ENCODE measurements at places on chromosomes 13 and 19.

DNA sequence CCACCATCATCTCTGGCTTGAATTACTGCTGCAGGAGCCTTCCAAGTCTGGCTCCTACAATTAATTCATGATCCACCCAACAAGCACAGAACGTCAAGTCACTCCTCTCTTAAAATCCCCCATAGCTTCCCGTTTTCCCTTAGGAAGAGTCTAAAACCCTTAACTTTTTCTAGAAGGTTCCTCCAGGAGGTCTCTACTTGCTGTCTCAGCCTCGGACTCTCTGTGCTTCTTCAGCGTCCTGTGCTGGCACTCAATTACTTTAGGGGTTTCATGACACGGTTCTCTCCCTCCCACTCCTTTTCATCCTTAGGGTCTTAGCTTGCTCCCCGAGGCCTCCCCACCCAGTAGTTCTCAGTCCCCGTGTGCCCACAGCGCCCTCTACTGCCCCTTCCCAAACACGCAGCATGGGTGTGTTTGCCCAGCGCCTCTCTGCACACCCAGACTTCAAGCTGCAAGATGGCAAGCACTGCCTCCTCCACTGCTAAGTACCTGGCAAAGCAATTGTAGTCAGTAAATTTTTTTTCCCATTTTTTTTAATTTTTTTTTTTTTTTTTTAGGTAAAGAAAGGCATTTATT, 25.8 kb upstream of the MAP3K10 start:
- peak; percentile 28 for DNase-seq

GRCh38 chr13:79780240-79780639, 299.3 kb downstream of the NDFIP2 start:
- DNase-seq = no peak

DNA sequence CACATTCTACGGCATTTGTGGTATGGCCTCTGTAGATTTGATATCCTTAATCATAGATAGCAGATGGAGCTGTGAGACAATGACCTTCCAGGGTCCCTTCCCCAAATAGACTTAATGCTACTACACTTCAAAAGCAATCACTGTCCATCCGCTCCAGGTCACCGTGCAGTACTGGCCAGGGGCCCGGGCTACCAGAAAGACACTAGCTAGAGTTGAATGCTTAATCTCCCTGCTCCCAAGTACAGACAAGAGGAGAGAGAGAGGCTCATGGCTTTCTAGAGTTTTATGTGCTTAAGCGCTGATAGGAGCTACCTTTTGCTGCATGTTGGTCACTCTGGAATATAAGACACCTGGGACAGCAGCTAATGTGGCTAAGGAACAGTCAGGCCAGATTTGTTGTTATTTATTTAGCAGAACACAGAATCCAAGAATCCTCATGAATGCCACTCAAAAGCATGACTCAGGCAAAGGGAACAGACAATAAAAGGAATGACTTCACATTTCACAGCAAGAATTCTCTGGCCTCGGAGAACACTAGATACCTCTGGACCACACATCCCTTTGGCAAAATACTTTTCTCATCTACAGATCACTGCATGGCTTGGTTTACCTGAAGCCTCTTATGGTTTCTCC, 165.0 kb downstream of the LACC1 start:
- DNase-seq = no peak

GRCh38 chr19:45356760-45357444, 13.5 kb downstream of the ERCC2 start:
- DNase-seq = no peak

All from stimulated activated CD4-positive, alpha-beta T cell treated with anti-CD3 and anti-CD28 coated beads, Interleukin-1b, Interleukin-23, amount 100 ng/mL, for 1 hour (primary cell).